H1 (cell line): ENCODE measurements at places on chromosomes 2 and 18.

DNA sequence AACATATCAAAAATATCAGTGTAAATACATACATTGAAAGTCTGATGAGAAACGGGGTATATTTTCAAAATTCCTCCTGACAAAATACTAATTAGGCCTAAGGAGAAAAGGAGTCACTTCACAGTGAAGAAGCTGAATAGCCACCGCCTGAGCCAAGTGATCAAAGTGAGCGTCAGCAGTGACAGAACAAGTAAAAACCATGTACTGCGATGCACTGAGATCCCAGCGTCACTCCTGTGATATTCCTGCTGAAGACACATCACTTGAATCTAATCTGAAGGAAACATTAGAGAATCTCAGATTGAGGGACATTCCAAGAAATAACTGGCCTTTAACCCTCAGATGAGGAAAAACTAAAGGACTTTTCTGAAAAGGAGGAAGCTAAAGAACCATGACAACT lies 285.3 kb downstream of the EN1 start:
- no peak for DNase-seq

- no peak for DNase-seq
Observed at GRCh38 chr2:60523963-60524362, 29.5 kb downstream of the BCL11A start.

- no peak for DNase-seq
Observed at GRCh38 chr2:212683346-212684097, 144.9 kb upstream of the ERBB4 start.

- DNase-seq, result no peak
Observed at GRCh38 chr2:195330513-195330956, 326.5 kb upstream of the SLC39A10 start.

DNA sequence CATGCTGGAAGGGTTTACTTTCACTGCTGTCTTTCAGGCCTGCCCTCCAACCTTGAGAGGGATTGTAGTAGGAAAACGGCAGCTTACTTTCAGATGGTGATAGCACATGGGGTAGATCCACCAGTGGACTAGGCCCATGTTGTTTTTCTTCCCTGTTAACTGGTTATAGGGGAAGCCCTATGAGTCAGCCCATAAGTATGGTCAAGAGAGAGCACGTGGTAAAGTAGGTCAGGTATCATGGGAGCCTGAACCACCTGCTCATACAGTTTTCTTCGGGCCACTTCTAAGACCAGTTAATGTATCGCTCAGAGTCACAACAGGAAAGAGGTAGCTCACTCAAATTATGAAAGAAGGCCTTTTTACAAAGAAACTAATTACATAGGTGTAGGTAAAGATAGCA lies 33.0 kb downstream of the PDK1 start:
- DNase-seq, result no peak

GRCh38 chr2:82748653-82749052 lies 1710.4 kb downstream of the SUCLG1 start:
- DNase-seq, result no peak

- DNase-seq, result no peak
Observed at GRCh38 chr2:181354626-181355025, 102.6 kb upstream of the ITGA4 start.
